ENCODE measurements at places on chromosomes 4 and X.

DNA sequence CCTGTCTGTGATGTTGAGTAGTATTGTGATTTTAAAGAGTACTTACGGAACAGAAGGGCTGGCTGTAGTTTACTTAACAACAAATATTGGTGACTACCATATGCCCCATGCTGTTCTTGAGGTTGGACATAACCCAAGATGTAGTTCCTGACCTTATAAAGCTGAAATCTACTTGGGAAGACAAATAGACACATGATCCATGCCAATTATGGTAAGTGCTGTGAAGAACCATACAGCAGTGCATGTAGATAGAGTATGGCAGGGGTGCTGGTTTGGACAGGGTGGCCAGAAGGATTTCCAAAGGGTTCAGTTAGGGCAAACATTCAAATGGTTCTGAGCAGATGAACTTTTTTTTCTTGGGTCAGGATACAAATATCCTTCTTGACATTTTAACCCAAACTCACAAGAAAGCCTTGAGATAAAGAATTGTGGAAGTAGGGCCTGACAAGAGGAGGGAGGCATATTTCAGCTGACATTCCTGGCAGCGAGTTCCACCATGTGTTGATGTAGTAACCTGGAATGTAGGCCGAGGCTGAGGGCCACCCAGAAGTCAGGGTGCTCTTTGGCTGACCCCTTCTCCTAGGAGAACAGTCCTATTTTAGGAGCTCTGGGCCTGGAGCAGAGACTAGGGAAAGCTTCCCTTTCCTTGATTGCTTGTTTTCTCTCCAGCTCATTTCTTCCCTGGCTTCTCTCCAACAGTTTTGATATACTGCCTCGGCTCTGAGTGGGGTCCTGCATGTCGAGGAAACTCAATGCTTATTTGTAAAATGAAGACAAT is 74.2 kb downstream of the FREM3 start:
- DNase-seq, result no peak

- no peak for DNase-seq
Measured at GRCh38 chr4:75118739-75119138, 185.8 kb downstream of the PARM1 start.

GRCh38 chr4:68271851-68272357 is 26.4 kb upstream of the TMPRSS11B start:
- no peak for DNase-seq

DNA sequence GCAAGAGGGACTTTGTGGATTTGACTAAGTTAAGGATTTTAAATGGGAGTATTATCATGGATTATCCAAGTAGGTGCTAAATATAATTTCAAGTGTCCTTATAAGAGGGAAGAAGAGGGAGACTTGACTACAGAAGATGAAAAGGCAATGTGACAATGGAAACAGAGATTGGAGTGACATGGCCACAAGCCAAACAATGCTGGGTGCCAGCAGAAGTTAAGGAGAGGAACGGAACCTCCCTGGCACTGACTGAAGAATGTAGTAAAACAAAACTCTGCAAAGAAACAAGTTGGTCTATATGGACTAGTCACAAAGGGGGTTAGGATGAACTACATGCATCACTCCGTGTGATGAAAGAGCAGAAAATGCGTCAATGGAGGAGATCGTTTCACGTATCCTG is 395.8 kb upstream of the GALNT7 start:
- DNase-seq, result no peak

GRCh38 chr4:113707048-113707447 is 54.5 kb downstream of the CAMK2D start:
- DNase-seq, result no peak

DNA sequence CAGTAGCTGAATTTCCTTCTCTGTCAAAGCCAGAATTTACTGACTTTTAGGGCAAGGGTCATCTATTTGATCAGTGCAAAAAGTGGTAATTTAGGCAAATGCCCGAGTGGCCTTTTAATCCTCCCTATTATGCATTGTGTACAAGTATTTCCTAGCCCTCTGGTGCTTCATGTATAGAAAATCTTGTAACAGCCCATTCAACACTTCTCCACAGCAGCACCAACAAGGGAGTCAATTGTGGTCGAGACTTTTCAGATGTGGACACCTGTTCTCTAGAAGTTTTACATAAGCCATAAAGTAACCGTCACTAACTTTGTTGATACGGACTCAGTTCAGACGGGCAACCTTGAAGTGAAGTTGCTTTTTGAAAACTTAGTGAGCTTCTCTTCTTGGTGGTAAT is 50.9 kb upstream of the FHDC1 start:
- DNase-seq, result no peak

GRCh38 chr4:19544446-19545125 is 707.1 kb upstream of the SLIT2 start:
- DNase-seq, result no peak

DNA sequence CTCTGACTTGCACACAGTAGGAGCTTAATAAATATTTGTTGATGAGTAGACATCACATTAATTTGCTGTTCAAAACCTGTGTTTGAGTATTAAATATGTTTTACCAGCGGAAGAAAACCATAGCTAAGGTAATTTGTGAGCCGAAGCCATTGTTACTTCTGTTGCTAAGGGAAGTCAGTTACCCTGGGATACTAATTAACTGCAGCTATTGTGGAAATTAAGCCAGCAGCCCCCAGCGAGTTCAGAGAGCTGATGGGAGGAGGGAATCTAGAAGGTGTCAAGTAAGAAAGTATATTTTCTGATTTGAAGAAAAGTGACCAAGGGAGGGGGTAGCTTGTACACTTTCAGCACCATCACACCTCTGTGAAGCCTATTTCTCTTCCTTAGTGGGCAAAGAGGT is 76.7 kb upstream of the IGSF1 start:
- no peak for DNase-seq

DNA sequence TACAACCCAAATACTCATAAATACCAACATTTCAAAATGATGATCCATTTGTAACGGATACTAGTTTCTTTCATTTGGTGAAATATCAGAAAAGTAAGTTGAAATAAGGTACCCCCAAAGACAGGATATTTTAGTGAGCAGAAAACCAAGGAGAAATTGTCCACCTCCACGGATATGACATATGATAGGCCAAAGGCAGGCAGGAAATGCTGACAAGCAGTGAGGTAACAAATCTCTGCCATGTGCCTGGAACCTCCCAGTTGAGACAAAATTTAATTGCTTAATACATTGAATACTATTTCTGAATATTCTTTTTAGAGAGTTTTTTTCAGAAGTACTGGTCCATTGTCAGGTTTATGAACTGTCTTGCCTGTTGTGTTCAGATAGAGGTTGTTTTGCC is 118.8 kb downstream of the GATB start:
- DNase-seq, result no peak

- DNase-seq, result no peak
Measured at GRCh38 chr4:532588-533317, 33.7 kb downstream of the PIGG start.

DNA sequence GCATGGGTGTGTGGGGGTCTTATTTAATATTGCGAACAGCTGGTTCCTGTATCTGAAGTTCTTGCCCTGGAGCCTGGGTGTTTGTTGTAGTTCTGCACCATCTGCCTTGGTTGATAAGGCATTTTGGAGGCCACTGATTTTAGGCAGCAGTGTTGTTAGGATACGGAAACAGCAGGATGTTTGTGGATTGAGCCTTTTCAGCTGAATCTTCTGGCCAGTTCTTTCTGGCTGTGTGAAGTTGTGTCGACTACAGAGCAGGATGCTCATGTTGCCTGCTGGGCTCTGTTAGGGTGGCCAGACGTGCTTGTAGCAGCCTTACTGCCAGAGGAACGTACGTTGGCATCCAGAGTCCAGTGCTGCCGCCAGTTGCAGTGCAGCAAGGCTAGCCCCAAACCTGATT is 134.2 kb downstream of the PTTG2 start:
- DNase-seq, result no peak

GRCh38 chrX:44305921-44306320 is 37.6 kb downstream of the EFHC2 start:
- DNase-seq, result no peak

DNA sequence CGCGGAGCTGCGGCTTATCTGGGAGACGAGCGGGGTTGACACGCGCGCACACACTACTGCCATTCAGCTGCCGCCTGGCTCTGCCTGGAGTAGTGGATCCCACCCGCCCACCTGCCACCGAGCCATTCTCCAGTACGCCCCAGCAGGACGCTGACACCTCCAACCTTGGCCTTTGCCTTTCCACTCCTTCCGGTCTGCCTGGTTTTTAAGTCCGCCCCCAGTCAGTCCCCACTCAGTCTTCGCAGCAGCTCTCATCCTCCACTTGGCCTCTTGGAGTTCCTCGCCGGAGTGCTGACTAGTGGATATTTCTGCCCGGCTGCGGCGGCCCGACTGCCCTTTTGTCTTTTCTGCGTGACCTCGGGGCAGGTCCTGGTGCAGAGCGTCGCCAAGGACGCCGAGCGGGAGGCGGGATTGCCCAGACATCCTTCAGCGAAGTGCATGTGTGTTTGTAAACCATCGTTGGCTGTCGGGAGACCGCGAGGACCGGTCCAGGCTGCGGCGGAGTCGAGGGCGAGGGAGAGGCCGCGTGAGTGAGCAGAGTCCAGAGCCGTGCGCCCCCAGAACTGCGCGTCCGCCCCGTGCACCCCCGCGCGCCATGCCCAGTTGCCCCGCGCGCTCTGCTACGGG is 1.1 kb downstream of the SLIT2 start:
- DNase-seq, result no peak

DNA sequence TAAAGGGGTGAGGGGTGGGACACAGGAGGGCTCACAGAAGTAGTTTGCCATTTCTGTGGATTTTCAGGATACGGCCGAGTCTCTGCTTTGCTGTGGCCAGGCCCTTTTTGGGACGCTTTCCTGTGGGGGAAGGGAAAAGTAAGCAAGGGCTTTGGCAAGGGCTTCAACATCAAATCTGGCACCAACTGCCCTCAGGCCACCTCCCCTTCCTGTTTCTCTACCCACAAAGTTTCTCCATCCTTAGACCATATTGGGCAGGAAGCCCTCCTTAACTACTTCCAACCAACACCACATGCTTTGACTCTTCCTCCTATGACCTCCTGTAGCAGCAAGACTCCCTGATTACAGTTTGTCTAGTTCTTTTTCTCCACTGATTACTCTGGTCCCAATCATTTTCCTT is 105.1 kb downstream of the PHF8 start:
- DNase-seq, result no peak

DNA sequence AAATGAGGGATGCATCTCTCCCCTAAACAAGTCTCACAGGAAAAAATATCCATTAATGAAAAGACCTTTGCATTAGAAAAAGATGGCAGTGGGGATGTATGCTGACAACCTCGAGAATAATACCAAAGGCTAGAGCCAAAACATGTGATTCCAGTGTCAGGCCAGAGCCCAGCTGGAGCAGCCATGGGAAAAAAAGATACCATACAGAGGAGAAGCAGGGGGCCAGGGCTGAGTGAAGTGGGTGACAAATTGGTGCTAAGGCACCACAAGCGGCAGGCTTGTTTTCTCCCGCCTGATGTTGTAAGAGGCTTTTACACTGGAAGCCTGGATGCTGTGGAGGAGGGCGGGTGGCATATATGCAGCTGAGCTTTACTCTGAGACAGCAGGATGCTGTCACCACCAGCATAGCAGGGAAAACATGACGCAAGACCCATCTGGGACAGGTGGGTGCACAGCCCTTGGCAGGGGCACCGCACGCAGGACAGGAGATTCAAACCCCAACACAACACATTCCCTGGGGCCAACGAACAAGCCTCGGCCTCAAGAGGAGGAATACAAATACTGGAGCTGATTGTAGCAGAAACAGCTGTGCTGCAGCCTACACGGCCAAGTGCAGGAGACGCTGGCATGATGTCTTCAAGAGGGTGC is 91.9 kb downstream of the TSPAN5 start:
- DNase-seq, result no peak

DNA sequence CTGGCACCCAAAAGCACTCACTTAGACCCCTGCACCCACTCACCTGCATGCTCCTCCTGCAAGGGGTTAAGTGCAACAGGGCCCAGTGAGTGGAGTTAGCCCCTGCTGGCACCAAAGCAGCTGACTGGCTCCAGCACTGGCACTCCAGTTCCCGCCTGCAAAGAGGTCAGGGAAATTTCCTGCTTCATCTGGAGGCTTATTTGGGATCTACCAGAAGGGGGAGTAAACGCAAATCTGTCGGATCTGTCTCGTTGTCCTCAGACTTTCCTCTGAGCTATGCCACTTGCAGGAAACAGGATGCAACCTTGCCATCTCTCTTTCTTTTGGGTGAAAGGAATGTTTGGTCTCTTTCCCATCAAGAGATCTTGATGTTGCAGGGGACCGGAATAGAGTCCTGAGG is 435.6 kb downstream of the PCDH10 start:
- no peak for DNase-seq

DNA sequence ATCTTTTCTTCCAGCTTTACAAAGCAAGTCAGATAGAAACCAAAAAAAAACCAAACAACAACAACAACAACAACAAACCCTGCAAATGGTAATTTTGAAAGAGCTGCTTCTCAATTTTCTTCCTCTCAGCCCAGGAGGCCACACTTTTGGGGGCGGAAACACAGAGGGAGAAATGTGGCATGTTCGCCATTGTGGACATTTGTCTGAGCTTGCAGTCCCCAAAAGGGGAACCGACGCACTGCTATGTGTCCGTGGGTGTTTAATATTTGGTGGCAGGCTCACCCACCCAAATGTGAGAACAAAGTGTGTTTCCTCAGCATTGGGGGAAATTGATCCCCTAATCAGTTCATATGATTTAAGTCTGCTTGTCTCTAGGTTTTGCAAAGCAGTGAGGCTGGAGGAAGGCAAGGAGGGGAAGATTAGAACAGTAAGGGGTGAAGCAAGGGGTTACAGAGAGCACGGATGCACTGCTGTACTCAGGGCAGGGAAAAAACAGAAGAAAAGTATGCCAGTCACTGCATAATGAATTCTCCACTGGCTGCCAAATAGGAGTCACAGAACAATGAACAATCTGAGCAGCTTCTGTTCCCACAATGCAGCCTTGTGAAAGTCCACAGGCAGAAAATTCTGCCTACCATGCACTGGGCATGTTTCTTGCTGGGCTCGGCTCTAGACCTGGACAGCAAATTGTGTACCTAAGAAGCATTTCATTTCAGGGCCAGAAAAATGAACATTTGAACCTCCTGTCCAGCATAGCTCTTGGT is 74.7 kb upstream of the GPM6B start:
- DNase-seq, result no peak

- no peak for DNase-seq
Measured at GRCh38 chr4:109434007-109434971, 674 bp downstream of the SEC24B start.

DNA sequence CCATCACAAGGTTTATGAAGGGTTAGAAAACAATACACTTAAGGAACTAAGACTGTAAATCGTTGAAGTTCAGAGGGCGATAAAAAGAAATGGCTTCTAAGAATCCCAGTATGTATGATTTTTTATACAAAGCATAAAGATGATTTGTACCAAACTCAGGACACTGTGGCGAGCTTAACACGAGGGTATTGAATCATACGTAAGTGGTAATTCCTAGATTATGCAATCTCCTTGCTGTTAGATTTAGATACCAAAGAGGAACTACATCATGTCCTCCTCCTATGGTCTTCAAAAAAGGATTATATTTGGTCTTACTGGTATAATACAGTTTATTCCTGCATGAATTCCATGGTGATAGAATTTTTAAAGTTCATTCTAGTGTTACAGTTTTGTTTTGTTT is 23.9 kb downstream of the NFKB1 start:
- no peak for DNase-seq

Data from activated CD8-positive, alpha-beta memory T cell treated with anti-CD3 and anti-CD28 coated beads for 1 hour (primary cell).